ENCODE measurements at places on chromosomes 6 and 20.
A peak's percentile ranks its signal among the peaks of the same experiment; 100 is the strongest.

- peak; percentile 47 for DNase-seq
Measured at GRCh38 chr6:139965393-139965792, 590.9 kb upstream of the CITED2 start.

DNA sequence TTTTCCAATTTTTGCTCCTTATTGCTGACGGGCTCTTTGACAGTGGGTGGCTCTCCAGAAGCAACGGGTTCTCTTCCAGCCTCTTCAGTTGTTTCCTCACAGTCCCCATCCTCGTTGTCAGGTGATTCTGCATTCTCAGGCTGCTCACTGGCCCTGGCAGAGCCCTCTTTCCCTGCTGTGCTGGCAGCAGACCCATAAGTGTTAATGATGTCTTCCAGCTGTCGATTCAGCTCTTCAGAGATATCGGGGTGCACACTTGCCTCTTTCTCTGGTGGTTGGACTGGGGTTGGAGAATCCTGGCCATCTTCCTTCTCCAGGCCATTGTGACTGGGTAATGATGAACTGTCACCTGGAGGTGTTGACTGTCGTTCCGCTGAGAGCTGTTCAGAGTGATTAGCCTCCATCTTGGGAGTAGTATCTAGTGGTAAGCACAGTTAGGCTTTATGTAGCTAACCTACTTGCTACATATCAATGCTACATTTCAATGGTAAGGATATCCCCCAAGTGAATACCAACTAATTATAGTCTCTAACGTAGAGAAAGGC is 3.2 kb downstream of the TXLNB start:
- no peak for DNase-seq

GRCh38 chr20:47921408-47921807 is 136.1 kb upstream of the SULF2 start:
- peak; percentile 42 for DNase-seq

- peak; percentile 30 for DNase-seq
Measured at GRCh38 chr6:167898673-167899311, 72.1 kb downstream of the AFDN start.

DNA sequence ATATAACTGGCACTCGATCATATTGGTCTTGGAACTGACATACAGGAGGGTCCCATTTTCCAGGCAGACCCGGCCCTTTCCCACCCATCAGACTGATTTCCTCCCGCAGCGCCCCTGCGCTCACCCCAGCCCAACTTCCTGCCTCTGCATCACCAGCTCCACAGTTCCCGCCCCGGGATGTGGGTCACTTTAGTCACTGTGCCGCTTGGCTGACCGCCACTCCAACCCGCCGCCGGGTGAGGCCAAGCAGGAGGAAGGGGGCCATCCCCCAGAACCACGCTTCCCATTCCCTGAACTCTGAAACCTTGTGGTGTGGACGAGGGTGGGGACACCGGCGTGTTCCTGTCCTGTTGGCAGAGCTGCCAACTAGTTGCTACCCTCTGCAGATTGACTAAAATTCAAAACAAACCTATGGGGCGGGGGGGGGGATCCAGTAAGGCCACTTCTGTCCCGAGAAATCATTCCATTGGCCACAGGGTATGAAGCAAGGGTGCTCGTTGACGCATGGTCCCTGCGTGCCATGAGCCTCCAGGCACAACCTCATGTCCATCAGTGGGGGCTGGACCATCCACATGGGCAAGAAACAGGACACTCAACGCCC is 12.3 kb downstream of the TGM2 start:
- DNase-seq: no peak

DNA sequence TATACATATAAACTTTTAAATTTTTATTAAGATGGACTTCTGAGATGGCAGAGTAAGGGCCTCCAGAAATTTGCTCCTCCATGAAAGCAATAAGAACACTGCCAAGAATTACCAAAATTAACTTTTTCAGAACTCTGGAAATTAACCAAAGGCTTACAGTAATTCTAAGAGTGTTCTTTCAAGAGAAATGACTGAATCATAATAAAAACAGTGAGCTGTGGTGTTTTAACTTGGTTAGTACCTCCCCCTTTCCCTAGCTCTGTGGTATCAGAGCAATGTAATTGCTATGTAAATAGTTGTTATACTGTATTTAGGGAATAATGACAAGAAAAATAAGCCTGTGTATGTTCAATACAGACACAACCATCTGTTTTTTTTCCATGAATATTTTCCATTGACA is 19.0 kb downstream of the HECA start:
- DNase-seq: peak; percentile 71

DNA sequence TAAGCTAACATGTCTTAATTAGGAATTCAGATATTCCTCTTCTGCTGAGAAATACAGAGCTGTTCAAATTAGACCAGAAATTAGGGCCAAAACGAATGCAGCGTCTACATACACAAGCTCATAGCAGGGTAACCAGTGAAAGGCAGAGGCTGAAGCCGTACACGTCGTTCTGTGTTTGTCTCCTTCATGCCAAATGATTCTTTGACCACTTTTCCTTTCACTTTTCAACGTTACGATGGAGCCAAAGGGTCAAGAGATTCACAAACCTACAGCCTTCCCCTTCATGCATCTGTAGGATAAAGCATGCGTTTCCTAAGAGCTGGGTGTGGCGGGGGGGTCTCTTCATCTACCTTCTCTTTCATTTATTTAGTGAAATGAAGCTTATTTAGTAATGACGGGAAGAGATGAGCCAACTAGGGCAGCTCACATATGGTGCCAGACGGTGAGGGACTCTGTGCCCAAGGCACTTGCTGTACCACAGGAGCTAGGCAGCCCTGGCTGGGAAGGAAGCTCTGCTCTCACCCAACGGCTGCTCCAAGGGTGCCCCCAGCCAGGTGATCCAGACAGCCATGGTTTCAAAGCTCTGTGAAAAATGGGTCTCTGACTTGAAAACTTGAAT is 178.0 kb downstream of the ATXN1 start:
- no peak for DNase-seq

- no peak for DNase-seq
Measured at GRCh38 chr6:1099264-1099663, 212.6 kb upstream of the FOXQ1 start.

DNA sequence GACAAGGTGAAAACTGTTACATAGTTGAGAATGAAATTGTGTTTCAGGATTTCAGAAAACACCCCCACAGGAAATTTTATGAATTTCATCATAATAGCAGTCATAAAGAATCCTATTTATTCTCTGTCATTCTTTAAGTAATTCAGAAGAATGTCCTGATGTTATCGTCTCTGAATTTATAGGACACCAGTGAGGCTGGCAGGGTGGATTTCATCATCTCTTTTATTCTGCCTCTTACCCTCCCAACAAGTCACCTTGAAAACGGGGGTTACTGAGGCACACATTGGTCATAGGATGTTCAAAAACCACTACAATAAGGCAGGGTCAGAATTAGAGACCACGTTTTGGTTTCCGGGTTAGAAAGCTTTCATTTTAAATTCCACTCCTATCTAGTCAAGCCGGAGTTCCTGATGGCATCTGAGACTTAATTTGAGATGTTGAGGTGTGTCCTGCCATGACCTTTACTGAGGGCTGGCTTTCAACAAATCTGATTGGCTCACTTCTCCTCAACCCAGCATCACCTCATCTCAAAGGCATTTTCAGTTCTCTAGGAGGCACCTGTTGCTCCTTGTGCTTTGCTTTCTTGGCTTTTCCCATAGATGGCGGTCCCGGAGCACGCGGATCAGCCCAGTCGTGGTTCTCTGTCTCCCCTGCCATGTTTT is 230.6 kb upstream of the SUPT3H start:
- peak; percentile 56 for DNase-seq

DNA sequence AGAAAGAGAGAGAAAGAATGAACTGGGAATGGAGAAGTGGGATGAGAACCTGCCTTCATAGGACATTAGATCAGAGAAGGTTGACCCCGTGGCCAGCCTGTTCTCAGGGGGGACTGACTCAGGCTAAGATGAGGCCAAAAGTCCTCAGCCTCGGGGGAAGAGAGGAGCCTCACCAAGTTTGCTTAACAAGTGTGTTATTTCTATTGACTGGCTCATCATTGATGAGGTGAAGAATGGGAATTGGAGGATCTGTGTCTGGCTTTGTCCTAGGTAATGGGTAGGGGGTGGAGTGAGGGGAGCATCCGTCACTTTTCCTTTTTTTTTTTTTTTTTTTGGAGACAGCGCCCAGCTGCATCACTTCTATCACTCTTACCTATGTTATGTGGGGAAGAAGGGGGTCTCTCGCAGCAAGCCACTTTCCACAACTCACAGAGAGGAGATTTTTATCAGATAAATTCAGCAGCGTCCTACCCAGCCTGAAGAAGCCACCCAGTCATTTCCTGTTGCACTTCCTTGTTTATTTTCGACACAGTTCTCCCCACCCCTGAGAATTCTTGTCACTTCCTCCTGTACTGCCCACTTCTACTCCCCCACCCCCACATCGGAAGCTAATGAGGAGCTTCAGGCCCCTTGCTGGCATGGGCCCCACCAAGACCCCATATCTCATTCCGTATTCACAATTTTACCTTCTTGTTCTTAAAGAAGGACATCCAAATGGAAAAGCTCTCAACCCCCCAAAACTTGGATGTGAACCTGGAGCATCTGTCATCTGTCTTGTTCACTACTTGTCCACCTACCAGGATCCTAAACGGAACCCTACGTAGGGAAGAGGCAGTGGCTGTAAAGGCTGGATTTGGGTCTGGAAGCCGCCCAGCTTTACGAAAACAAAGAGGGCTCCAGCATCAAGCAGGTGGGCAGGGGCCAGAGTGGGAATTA is 2.8 kb upstream of the RNASET2 start:
- DNase-seq: no peak

GRCh38 chr6:89750338-89750737 is 69.3 kb downstream of the MDN1 start:
- DNase-seq: no peak

DNA sequence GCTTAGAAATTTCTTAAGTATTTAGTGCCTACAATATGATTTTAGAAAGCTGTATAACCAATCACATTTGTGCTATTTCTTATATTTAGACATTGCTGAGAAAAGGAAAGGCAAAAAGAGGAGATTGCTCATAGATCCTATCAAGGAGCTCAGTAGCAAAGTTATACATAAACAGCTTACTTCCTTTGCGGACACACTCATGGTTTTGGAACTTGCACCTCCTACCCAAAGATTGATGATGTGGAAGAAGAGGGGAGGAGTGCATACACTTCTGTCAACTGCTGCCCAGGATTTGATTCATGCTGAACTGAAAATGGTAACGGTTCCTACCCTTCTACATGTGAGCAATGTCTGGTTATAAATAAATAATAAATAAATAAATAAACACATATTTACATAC is 16.7 kb downstream of the RAD21L1 start:
- peak; percentile 88 for DNase-seq

GRCh38 chr20:60331688-60332300 is 373.6 kb downstream of the CDH26 start:
- no peak for DNase-seq

DNA sequence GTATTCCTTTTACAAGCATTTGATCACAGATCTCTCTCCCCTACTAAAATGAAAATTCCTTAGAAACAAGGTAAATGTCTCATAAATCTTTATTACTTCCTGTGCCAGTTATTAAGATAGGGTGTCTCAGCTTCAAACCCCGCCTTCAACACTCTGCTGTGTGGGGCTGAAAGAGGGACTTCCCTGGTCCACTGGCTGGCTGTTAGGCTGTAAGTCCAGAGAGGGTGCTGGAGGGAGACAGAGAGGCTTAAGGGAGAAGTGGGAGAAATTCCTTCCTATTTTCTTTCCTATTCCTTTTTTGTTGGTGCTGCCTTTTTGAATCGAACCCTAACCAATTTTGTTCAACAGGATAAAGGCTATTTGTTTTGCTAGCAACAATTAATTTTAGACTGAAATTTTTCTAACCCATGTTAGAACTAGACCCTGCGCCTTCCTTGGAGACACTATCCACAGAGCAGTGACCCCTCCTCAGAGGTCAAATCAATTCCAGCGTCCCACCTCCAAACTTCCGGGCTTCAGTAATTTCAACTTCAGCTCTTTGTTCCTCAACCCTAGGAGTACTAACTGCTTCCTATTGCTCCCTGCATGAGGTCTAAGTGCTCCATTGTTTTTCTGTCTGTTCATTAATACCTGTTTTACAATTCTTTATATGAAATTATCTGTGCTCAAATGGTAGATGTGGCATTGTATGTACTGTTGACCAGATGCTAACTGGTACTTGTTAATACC is 207.5 kb upstream of the OPRM1 start:
- no peak for DNase-seq

- DNase-seq: no peak
Measured at GRCh38 chr20:62985444-62985778, 21.4 kb downstream of the BHLHE23 start.

- no peak for DNase-seq
Measured at GRCh38 chr6:152136449-152136825, 329.0 kb downstream of the ESR1 start.

GRCh38 chr6:44789806-44790205 is 402.3 kb downstream of the CDC5L start:
- DNase-seq: no peak

- DNase-seq: peak; percentile 89
Measured at GRCh38 chr6:161169696-161170095, 104.2 kb downstream of the AGPAT4 start.

DNA sequence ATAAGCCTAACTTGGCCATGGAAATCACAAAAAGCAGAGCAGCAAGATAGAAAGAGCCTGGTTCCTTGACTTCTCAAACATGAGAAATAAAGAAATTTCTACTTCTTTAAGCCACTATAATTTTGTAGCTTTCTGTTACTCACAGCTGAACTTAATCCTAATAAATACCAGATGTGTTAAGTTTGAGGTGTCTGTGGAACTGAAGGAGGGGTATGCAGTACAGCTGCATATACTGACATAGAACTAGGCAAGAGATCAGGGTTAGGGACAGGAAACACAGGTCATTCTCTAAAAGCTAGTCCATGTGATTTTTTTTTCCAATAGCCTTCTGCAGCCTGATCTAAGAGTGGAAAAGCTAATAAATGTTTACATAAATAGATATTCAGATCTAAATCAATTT is 123.9 kb downstream of the COL12A1 start:
- peak; percentile 62 for DNase-seq

- DNase-seq: no peak
Measured at GRCh38 chr6:151166180-151166579, 73.6 kb upstream of the AKAP12 start.

DNA sequence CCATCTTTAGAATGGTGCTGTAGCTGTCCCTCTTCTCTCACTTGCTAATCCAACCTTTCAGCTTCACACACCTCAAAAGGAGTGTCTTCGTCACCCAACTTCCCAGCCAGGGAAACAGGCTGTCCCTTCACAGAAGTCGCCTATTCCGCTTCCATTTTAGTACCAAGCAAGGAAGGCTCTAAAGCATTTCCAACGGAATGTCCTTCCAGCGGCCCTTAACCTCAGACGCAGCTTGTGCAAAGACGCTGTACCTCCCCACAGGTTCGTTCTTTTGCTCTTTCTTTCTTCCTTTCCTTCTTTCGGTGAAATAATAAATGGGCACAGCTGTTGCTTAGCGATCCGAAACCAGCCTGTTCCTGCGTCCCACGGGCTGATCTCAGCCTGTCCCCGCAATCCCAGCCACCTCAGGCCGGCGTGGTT is 1.5 kb downstream of the PTPRT start:
- DNase-seq: no peak
